ENCODE measurements at places on chromosomes 16 and 17.

- DNase-seq, result no peak
Observed at GRCh38 chr16:279531-279930, 860 bp upstream of the ARHGDIG start.

DNA sequence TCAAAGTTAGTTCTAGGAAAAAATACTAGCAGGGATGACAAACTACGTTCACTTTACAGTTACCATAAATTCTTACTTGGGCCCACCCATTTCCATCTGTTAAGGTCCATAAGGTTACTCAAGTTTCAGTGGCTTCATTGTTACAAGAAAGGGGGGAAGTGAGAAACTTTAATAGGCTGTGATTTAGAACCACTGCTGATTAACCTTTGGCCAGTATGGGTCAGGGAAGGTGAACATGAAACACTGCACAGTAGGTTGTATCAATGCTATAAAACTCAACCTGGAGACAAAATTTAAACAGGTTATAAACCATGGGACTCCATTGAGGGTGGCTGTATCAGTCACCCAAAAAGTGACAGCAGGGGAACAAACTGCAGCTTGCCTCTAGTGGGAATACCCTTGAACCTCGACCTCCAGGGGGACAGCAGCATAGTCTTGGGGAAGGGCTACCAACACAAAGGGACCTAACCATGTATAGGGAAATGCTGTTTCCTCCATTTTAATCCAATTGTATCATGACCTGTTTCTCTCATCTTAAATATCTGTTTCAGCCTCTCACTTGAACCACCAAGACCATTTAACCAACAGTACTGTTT lies 10.4 kb downstream of the PTRH2 start:
- DNase-seq, result no peak

GRCh38 chr16:24972608-24973220 lies 42.5 kb downstream of the ARHGAP17 start:
- no peak for DNase-seq

DNA sequence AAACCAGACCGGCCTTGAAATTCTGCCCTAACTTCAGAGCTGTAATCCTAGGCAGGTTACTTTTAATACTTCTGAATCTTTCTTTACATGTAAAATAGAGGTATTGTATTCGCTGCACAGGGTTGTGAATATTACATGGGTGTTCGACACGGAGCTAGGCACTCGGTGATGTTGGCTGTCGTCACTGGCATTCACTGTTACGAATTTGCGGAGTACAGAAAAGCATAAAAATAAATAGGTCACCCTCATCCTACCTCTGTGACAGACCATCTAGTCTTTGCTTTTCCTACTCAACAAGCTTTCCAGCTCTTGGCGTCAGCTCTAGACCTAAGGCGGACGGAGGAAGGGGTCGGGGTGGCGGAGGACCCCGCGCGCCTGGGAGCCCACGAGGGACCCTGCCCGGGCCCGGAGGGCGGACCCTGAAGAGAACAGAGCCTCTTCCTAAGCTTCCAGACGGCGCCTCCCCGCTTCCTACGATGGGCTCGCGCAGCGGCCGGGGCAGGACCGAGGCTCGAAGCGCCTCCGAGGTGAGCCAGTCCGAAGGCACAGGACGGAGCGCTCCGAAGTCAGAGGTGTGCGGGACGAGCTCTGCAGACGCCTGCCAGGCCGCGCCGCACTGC lies 879 bp upstream of the SPG7 start:
- DNase-seq, result no peak

- DNase-seq, result no peak
Observed at GRCh38 chr16:10128397-10129258, 53.6 kb downstream of the GRIN2A start.

DNA sequence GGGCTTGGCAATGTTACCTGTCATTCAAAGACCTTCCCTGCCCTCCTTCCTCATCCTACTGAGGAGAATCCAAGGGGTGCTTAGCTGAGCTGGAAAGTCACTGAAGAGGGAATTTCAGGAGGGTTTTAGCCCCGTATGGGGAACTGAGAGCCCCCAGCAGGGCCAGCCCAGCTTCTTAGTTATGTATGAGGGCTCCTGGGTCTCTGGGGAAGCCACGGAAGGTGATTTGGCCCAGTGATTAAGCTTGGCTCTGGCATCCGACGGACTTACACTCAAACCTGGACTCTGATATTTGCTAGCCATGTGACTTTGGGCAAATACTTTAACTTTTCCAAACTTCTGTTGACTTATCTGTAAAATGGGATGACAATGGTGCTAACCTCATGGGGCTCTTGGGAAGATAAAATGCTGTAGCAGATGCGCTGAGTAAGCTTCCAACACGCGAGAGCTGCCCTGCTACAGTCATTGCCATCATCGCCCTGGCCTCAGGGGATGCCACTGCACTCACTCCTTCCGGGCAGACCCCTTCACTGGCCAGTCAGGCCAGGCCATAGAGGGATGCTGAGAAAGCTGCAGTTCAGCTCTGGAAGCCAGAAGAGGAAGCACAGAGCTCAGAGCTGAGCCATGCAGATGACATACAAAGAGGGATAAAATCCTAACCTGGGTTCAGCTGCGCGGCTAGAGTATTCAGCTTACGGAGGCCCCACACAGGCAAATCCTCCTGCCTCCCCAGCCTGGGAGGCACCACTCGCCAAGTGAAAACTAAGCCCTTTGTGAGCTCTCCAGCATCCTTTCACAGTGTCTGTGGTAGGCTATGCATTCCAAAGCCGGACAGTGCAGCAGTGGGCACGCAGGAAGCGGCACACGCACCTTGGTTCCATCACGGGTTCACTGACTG lies 44.9 kb upstream of the PIK3R6 start:
- no peak for DNase-seq

DNA sequence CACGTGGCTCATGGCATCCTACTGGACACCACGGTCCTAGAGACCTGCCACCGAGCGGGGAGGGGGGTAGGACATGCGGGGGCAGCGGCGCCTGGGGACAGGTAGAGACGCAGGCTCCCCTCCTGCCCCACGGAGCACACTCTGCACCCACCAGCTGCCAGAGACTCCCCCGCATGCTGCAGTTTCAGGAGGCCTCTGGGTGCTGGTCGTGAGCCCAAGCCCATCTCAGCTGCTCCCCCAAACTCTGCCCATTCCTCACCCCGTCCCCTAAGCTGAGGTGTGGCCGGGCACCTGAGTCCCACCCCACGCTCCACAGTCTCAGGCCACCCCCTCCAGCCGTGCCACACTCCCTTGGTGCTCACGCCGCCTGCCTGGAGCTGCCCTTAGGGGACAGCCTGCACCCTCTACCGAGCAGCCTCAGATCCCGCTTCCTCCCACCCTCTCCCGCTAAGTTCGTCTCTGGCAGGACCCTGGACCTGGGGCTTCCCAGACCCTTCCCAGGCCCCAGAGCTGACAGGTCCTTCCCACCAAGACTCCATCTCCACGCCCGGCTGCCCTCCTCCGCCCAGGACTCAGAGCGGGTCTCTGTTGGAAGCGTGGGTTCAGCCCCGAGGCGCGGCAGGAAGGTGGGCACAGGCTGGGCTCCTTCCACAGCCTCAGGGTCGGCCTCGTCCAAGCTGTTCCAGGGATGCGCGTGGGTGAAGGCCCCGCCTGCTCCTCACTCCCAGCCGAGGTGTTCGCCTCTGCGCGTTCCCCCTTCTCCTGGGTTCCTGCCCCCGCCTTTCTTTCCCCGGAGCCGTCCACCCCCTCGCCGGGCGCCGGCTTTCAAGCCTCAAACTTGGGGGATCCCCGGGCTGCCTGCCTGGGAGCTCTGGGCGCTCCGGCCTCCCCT lies 1.3 kb downstream of the RAB40B start:
- DNase-seq, result no peak

GRCh38 chr17:36066365-36066985 lies 2.4 kb downstream of the CCL18 start:
- no peak for DNase-seq

DNA sequence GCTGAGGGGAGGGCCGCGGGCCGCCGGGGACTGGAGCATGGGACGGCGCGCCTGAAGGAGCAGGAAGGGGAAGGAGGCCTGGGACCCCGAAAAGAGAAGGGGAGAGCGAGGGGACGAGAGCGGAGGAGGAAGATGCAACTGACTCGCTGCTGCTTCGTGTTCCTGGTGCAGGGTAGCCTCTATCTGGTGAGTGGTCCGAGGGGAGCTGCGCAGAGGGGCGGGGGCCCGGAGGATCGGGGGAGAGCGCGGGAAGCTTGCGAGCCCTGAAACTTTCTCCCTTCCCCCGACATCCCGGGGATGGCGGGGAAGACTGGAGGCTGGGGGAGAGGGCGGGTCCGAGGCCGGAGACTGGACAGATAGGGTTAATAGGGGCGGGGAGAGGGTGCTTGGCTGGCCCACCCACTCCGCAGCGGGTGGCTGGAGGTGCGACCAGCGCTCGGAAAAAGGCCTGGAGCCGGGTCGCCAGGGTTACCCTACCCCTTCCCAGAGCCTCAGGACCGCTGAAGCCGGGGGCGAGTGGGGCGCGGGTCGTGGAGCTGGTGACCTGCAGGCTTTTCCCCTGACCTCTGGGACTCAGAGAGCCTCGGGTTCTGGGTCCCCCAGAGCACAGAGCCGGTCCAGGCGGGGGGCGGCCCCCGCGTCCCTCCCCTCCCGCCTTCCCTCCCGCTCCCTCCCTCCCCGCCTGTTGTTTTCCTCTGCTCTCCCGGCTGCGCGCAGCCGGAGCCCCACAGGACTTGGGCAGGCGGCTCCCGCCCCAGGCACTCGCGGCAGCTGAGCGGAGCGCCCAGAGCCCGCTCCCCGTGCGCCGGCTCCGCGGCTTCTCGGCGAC lies 631 bp downstream of the NXPH3 start:
- DNase-seq, result no peak

- no peak for DNase-seq
Observed at GRCh38 chr16:4328046-4328781, 12.3 kb downstream of the GLIS2 start.

GRCh38 chr16:11556945-11557720 lies 29.6 kb downstream of the LITAF start:
- no peak for DNase-seq

DNA sequence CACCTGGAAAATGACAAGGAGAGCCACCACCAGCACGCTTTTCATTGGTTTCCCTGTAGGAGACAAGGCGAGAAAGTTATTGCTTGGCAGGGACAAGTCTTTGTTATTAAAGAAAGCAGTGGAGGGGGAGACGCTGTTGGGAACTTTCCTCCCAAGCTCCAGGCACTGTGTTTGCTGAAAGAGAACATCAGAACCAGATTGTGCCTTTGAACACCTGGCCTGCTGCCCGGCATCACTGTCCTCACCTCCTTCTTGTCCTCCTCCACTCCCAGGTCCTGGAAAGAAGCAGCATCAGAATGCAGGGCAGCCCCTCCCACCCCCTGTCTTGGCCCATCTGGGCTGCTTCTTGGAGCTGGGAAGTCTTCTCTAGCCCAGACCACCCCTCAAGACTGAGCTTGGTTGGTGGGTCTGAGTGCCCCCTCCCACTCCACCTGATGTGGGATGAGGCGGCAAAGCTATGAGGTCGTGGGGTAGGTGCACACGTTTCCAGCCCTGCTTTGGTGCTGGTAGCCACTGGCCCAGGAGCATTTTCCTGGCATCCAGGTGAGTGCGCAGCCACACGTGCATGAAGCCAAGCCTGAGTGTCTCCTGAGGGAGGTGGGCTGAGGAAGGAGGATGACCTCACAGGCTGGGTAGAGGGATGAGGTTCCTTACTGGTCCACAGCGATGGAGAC lies 6.2 kb downstream of the CCR7 start:
- no peak for DNase-seq

DNA sequence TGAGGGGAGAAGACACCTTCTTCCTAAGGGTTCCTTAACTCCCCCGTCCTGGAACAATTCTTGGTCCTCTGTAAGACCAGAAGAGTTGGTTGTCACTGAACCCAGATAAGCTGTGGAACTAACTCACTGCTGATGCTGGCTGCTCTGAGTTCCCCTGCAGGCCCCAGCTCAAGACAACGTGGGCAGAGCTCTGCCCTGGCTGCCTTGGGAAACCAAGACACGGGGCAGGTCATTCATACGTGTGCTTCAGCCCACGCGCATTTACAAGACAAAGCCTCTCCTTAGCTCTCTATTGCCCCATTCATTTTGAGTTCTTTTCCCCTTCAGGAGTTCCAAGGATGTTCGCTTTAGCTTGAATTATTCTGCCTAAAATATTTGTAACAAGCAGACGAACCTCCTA lies 3.4 kb upstream of the NAT9 start:
- DNase-seq, result no peak

DNA sequence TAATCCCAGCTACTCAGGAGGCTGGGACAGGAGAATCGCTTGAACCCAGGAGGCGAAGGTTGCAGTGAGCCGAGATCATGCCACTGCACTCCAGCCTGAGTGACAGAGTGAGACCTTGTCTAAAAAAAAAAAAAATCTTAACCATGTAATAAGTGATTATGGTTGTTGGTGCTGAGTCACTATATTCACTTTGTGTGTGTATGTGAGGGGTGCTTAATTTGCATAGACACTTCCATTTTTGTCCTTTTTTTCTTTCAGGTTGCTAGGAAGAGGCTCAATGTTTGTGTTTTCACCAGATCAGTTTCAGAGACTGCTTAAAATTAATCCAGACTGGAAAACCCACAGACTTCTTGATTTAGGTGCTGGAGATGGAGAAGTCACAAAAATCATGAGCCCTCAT lies 18.2 kb downstream of the METTL9 start:
- DNase-seq, result no peak
